ENCODE measurements at places on chromosomes 5 and 9.

DNA sequence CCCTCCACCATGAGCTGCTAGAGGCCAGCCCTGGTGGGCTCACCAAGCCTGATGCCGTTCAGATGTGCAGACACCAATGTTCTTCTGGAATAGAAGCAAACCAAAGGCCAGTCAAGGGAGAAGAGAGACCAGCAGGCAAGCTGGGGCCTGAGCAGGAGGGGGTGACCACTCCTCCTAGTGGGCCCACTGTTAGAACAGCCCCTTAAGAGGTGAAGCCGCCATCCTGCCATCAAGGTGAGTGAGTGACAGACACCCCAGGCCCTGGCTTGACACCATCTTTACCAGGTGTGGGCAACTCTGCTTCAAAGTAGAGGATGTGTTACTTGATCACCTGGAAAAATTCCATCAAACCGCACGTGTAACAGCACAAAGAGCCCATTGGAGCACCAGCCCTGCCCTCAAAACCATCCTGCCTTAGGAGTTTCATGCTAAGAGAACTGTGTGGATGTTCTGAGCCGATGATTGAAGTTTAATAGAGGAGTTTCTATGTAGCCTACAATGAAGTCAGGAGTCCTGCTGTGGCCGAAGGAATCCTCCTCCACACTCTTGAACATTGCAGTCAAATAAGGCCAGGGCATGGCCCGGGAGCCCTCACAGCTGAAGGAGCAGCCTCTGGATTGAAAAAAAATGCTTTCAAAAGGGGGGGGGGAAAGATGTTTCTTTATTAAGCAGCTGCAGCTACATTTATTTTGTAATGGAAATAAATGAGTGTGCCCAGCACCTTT is 20.8 kb downstream of the AMBP start:
- no peak for DNase-seq

DNA sequence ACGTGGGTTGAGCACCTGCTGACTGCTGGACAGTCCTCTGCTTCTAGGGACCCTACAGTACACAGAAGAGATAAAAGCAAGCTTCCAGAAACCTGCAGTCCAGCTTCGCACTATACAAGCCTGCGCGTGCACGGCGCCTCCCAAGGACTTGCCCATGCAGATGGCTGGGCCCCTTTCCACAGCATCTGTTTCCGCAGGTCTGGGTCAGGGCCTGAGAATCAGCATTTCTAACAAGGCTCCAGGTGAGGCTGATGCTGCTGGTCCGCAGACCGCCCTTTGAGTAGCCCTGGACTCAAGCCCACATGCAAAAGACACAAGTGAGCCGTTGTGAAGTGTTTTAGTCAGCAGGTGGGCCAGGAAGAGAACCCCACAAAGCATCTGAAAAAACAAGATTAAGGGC is 133.1 kb downstream of the HSD17B3 start:
- DNase-seq, result no peak

GRCh38 chr9:111078391-111079038 is 40.2 kb upstream of the LPAR1 start:
- no peak for DNase-seq

GRCh38 chr5:56620903-56621677 is 194.3 kb upstream of the MAP3K1 start:
- DNase-seq, result no peak

GRCh38 chr5:83387041-83387440 is 84.5 kb upstream of the VCAN start:
- DNase-seq, result no peak

DNA sequence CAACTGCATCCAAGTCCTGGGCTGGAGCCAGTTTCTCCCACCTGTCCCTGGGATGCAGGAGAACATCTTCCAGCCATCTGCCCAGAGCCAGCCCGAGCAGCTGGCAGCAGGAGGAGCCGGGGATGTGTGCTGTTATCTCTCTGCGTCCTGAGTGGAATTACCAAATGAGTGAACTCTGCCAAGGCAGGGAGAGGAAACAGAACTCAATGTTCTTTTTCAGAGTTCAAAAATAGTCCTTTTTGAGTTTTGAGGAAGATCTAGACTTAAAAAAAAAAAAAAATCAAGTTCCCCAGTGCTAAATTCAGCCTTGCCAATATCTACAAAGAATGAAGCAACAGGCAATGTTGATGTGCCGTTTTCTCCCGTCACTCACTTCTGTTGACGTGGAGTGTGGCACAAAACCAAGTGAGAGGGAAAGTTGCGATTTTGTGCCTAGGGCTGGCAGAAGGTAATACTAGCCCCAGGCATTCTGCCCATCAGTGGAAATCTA is 56.2 kb downstream of the TMOD1 start:
- DNase-seq, result peak; percentile 54

GRCh38 chr9:131306397-131307004 is 17.0 kb downstream of the PLPP7 start:
- DNase-seq, result no peak

DNA sequence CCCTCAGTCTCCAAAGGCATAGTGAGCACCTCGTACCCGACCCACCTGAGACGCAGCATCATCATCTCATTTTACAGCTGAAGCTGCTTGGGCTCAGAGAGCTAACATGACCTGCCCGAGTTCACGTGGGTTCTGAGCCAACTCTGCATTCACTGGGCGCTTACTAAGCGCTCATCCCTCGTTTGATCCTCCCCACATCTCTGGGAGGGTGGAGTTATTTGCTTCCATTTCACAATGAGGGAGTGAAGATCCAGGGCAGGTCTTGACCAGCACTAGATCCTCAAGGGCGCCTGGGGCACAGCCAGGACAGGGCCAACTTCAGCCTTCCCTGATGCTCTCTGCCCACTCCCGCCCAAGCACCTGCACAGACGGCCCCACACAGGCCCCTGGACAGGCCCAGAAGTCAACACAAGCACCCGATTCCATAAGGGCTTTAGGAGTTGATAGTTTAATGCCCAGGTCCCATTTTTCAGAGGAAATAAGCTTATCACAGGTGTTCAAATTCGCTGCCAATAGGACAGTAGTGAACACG is 80.8 kb downstream of the HRH2 start:
- no peak for DNase-seq

DNA sequence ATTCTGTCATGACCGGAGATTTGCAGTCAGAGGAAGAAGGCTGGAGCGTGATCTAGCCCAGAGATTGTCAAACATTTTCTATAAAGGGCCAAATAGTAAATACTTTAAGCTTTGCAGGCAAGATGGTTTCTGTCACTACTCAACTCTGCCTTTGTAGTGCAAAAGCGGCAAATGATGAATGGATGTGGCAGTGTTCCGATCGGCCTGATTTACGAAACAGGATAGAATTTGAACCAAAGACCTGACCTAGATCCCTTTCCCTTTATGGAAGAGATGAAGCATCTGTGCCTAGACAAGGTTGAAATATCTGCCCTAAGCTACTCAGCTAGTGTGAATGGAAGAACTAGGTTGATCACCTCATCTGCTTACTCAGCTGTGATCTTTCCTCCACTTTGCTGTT is 209.5 kb downstream of the YTHDC2 start:
- no peak for DNase-seq

DNA sequence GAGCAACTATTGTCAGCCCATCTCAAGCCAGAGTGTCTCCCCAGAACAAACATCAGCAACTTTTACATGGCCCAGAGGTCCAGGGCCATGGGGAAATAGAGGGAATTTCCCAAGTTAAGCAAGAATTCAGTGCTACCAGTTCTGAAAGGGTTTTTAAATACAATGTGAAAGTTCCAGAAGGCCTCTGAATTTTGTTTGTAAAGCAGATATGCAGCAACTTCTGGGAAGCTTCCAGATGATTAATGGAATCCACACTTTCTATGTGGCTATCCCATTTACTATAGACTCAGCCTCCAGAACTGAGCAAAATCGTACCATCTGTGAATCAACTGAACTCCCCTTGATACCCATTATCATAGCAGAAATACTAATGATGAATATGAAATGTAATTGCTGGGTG is 93.8 kb downstream of the FEM1C start:
- DNase-seq, result no peak

DNA sequence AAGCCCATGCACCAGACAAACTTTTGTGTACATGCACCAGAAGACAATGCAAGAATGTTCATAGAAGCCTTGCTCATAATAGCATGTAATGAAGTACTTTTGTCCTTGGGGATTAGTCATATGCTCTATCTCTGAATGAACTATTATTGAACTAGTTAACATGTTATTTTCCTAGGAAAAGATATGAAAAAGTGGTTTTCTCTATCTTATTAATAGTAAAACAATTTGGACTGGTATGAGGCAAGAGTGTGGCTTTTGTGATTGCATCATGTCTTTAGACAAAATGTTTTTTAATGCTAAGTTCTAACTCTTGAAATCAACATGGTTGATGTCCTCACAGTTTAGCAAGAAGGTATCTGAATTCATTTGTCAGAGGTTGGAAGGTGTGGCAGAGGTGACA is 55.7 kb upstream of the SPDL1 start:
- DNase-seq, result no peak

GRCh38 chr5:68793074-68793473 is 300.7 kb upstream of the SLC30A5 start:
- DNase-seq, result peak; percentile 38

DNA sequence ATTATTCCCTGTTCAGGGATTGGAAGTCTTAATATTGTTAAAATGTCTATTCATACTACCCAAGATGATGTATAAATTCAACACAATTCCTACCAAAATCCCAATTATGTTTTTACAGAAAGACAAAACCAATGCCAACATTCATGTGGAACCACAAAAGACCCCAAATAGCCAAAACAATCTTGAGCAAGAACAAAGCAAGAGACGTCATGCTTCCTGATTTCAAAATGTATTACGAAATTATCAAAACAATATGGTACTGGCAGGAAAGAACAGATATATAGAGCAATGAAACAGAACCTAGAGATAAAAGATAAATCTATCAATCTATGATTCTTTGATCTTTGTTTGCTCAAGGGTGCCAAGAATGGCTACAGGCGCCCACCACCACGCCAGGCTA is 237.9 kb downstream of the TAF11L14 start:
- no peak for DNase-seq

GRCh38 chr5:149337736-149338135 is 7.6 kb upstream of the GRPEL2 start:
- no peak for DNase-seq

GRCh38 chr5:78560000-78560855 is 88.3 kb downstream of the LHFPL2 start:
- DNase-seq, result no peak

GRCh38 chr5:53123702-53124101 is 14.1 kb upstream of the MOCS2 start:
- no peak for DNase-seq

GRCh38 chr9:137952976-137953666 is 75.5 kb downstream of the CACNA1B start:
- no peak for DNase-seq

GRCh38 chr5:17359451-17360011 is 138.5 kb upstream of the TAF11L2 start:
- no peak for DNase-seq

DNA sequence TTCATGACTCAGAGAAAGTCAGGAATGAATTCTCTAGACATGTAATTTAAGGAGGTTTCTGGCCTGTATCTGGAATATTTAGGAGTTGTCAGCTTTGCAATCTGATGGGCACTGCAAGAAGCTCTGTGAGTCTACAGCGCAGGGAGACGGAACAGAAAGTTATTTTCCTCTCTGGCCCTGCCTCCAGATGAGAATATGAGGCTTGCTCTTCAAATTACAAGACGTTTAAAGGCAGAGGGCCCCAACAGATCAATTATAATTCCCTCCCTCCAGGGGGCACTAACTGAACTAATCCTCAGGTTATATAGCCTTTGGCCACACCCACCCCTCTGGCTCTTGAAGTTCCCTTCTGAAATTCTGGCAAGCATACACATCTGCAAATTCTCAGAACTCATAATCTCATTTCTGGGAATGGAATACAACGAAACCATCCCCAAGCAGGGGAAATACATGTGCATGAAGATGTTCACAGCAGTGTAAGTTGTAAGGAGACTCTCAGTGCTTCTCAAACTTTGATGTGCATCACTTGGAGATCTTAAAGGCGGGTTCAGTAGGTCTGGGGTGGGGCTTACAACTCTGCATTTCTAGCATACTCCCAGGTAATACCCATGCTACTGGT is 307.6 kb downstream of the CWC27 start:
- peak; percentile 51 for DNase-seq

GRCh38 chr5:97544678-97545077 is 361.6 kb upstream of the RIOK2 start:
- DNase-seq, result no peak

GRCh38 chr9:38063363-38063707 is 5.7 kb downstream of the SHB start:
- DNase-seq, result no peak

GRCh38 chr5:56692359-56693219 is 122.8 kb upstream of the MAP3K1 start:
- DNase-seq, result no peak

DNA sequence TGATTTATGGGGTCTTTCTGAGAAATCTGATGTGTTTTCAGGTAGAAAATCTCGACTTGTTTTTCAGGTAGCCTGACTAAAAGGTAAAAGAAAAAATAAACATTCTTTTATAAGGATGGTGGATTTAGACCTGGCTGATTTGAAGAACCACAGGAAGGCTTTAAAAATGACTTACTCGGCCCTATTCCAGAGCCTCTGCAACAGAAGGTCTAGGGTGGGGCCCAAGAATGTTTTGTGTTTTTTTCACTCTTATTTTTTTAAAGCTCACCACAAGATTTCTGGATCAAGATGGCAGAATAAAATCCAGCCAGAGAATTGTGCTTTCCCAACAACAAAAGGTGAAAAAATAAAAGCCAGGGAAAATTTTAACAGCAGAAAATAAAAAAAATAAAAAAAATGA is 59.1 kb downstream of the FNBP1 start:
- no peak for DNase-seq

DNA sequence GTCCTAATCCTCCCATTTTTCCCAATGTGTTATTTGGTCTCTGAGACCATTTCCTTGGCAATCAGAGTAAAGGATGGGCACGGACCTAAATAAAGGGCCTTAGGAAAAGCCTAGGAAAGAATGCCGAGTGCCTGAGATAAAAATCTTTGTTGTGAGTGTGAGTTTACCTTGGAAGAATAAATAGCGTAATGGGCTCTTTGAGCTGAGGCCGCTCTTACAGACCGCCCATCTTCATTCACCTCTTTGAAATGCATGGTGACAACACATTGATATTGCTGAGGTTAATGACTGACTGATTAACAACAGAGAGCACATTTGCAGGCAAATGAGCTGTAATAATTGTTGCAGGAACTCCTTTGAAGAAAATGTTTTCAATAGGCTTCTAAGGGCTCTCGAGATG is 1967.1 kb upstream of the WWC1 start:
- no peak for DNase-seq

DNA sequence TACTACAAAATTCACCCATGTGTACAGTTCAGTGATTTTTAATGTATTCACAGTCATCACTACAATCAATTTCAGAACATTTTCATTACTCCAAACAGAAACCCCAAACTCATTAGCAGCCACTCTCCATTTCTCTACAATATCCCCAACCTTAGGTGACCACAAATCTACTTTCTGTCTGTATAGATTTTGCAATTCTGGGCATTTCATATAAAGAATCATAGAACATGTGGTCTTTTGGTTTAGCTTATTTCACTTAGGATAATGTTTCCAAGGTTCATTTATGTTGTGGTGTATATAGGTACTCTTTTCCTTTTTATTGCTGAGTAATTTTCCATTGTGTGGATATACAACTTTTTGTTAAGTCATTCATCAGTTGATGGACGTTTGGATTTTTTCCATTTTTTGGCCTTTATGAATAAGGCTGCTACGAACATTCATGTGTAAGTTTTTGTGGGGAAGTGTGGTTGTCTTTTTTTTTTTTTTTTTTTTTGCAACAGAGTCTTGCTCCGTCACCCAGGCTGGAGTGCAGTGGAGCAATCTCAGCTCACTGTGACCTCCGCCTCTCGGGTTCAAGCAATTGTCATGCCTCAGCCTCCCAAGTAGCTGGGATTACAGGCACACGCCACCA is 54.5 kb downstream of the DOCK8 start:
- DNase-seq, result no peak

- DNase-seq, result no peak
Observed at GRCh38 chr5:25993701-25994100, 1044.7 kb downstream of the CDH9 start.
